ENCODE measurements at places on chromosomes 2 and 18.

DNA sequence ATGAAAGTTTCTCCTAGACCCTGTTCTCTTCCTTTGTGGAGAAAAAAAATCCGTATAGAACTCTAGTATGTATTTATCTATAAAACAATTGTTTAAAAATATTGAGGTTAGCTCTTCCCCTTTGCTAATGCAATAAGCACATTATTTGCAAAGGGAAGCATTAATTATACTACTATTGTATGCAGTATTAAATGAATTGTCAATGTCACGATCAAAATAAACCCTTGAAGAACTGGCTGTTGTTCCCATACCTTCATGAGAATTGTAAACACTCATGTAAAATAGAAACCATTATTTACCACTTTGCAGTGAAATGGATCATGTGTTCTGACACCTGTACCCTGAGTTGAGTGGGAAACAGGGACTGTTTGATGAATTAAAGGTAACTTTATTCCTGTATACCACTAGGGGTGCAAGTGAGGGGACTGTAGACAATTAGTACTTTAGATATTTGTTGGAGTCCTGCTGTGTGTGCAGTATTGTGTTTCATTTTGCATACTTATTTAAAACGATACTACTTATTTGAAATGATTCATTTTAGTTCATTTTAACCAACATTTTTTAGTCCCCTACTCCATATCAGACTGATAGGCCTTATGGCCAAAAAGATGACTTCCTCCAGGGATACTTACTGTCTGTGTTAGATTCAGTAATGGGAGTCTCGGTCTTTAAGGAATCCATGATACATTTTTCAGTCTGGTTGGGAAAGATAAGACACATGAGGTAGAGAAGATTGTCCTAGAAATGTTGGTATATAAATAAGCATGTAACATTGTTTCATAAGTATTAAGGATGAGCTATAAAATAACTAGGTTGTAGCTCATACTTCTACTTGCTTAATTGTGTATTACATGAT lies 7.9 kb downstream of the PKP4 start:
- DNase-seq = no peak

DNA sequence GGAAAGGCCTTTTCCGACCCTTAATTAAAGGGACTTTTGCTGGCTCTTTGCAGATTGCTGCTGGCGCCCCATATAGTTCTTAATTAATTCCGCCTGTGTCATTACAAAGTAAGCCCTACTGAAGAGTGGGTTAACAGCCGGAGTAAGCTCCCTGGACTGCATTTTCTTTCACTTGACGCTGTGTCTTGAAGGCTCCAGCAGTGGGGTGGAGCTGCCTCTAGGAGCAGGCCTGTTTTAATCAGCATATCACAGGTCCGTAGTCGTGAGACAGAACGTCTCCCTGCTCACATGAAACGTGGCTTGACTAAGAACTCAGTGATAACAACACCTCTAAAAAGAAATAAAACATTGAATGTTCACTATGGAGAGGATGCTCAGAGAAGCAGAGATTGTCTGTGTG lies 329.9 kb upstream of the RAB12 start:
- no peak for DNase-seq

GRCh38 chr2:85840091-85840490 lies 48.7 kb downstream of the ST3GAL5 start:
- no peak for DNase-seq

DNA sequence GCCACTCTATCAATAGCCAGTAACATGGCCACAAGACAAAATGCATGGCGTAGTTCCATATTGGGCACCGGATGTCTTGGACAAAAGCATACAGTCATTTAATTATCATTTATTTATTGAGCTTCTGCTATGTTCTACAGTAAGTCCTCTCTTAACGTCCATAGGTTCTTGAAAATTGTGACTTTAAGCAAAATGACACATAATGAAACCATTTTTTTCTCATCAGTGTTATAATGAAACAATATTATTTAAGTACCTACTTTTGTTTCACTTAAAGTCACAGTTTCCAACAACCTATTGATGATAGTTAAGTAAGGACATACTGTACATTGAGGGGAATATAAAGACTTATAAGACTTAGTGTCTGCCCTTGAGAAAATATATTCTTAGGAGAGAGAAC lies 84.9 kb downstream of the XRCC5 start:
- no peak for DNase-seq

DNA sequence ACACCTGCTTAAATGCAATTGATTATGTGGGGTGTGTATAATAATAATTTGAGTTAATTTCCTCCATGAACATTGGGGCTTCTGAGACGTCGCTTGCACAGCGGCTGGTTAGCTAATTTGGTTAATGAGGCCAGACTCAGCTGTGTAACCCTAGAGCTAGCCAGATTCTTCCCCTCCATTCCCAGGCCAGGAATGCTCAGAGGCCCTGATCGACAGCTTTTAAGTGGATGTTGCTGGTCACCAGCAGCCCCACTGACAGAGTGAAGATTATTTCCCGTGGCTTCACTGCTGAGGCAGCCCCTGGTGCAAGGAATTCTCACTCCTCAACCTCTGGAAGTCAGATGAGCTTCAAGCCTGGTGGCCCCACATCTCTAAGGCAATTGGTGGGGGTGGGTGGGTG lies 12.4 kb upstream of the EPAS1 start:
- no peak for DNase-seq

GRCh38 chr2:205235434-205235833 lies 446.9 kb upstream of the NRP2 start:
- peak; percentile 71 for DNase-seq

GRCh38 chr2:74515271-74515980 lies 1.2 kb downstream of the TLX2 start:
- DNase-seq = no peak

- DNase-seq = peak; percentile 98
Observed at GRCh38 chr2:42138163-42139015, 30.8 kb upstream of the EML4 start.

DNA sequence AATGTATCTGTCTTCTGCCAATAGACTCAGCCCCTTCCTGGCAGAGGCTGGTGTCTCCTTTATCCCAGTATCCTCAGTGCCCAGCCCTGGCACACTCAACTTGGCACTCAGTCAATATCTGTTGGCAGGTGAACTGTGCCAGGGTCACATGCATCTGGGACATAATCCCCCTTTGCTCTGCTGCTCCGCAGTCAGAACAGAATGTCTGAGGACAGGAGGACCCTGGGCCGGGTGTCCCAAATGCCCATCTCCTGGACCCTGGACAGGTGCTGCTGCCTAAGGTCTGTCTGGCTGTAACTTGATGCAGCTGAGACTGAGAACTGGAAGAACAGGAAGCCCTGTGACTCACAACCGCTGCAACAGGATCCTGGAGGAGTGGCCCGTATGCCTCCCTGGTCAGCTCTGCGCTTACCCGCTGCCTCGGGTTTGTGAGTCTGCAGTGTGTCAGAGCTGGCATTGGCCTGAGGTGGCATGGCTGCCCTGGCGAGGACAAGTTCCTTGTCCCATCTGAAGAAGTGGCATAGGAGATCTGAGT lies 11.4 kb downstream of the HK2 start:
- DNase-seq = peak; percentile 94

GRCh38 chr2:166184789-166185188 lies 57.0 kb upstream of the SCN1A start:
- DNase-seq = peak; percentile 93

DNA sequence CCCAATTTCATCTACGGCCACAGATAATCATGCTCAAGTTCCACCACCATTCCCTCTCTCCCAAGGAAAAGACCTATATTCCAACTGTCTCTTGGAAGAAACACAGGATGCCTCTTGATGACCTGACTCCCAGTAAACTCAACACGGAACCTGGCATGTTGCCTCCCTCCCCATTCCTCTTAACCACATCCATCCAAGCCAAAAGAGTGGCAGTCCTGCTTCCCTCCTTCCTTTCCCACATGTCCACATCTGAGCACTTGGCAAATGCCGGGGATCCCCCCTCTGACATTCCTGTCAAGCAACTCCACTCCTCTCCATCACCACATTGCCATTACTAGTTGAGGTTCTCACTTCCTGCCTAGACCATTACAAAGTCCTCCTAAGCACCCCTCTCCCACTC lies 49.4 kb downstream of the PID1 start:
- no peak for DNase-seq

All from renal cortical epithelial cell (primary cell).